ENCODE measurements at places on chromosomes 6 and 20. TPM values are rescaled to one million over a fixed set of nuclear protein-coding genes. Genes with fewer than 3 reads are reported as not detected.

Gene MICA
- total RNA-seq = 18.5 TPM

Gene APOM
- 2.0 TPM for total RNA-seq

Gene ZNF391
- 1.4 TPM for total RNA-seq

Gene PACRG
- total RNA-seq = 0.70 TPM

Gene GRM1
- not detected for total RNA-seq

Gene E2F1
- 2.6 TPM for total RNA-seq

Gene CNKSR3
- 49.4 TPM for total RNA-seq

Gene KDM1B
- total RNA-seq = 33.7 TPM

Gene AGPAT4
- total RNA-seq = 9.8 TPM

Gene HMGN4
- 54.9 TPM for total RNA-seq

Gene CEP162
- total RNA-seq = 8.5 TPM

Gene RAD21L1
- total RNA-seq = not detected

Gene SMOC2
- total RNA-seq = 18.9 TPM

Gene SLC35D3
- total RNA-seq = 0.28 TPM

Gene NRSN1
- total RNA-seq = 0.12 TPM

Gene CDKN1A
- total RNA-seq = 383 TPM

Gene RBBP8NL
- total RNA-seq = 4.8 TPM

Gene NOX3
- not detected for total RNA-seq

Gene SCUBE3
- total RNA-seq = 0.09 TPM

Gene PI16
- 2.0 TPM for total RNA-seq

Gene FRK
- 27.6 TPM for total RNA-seq

Gene ACTL10
- 3.8 TPM for total RNA-seq

Gene TMEM200A
- total RNA-seq = 24.6 TPM

Gene PDYN
- not detected for total RNA-seq

Gene PGC
- total RNA-seq = not detected

Gene LPIN3
- total RNA-seq = 57.0 TPM

Gene PLTP
- total RNA-seq = 49.5 TPM

Gene SMPDL3A
- 186 TPM for total RNA-seq

Gene SRMS
- 2.4 TPM for total RNA-seq

Gene KHDRBS2
- 1.4 TPM for total RNA-seq

Gene GSTA3
- not detected for total RNA-seq

Gene ANGPT4
- not detected for total RNA-seq

Gene GCNT2
- 20.3 TPM for total RNA-seq

Gene NHSL1
- total RNA-seq = 112 TPM

Gene LAMP5
- 0.27 TPM for total RNA-seq

Gene COL11A2
- 0.55 TPM for total RNA-seq

Gene PRR18
- total RNA-seq = not detected

Gene MAFB
- total RNA-seq = 10.9 TPM

Gene FLRT3
- 1.3 TPM for total RNA-seq

Gene AVP
- total RNA-seq = not detected

Gene SLC13A3
- total RNA-seq = 0.92 TPM

Gene QKI
- total RNA-seq = 12.9 TPM

Gene LRRC73
- 0.95 TPM for total RNA-seq

Gene MSH5
- total RNA-seq = 18.7 TPM

Gene PGBD1
- 1.4 TPM for total RNA-seq

Gene OVOL2
- 21.7 TPM for total RNA-seq

Gene TRMT6
- total RNA-seq = 8.1 TPM

Gene L3MBTL1
- 11.5 TPM for total RNA-seq

Gene GMNN
- 67.2 TPM for total RNA-seq

Gene TBX18
- 0.49 TPM for total RNA-seq
